ENCODE measurements at places on chromosomes 5 and 9. TPM values are rescaled to one million over a fixed set of nuclear protein-coding genes. Genes with fewer than 3 reads are reported as not detected.

- DNase-seq = no peak
Measured at GRCh38 chr9:129580211-129580915, 40.5 kb downstream of the C9orf50 start.

DNA sequence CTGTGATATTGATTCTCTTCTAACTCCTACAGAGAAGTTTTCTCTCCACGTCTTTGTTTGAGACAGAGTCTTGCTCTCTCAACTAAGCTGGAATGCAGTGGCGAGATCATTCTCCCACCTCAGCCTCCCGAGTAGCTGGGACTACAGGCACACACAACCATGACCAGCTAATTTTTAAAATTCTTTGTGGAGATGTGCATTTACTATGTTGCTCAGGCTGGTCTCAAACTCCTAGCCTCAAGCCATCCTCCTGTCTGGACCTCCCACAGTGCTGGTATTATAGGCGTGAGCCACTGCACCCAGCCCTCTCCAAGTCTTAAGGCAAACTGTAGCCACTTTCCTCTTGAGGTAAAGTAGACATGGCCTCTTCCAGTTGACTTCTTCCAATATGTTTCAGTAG lies 72.2 kb downstream of the SNX18 start:
- no peak for DNase-seq

DNA sequence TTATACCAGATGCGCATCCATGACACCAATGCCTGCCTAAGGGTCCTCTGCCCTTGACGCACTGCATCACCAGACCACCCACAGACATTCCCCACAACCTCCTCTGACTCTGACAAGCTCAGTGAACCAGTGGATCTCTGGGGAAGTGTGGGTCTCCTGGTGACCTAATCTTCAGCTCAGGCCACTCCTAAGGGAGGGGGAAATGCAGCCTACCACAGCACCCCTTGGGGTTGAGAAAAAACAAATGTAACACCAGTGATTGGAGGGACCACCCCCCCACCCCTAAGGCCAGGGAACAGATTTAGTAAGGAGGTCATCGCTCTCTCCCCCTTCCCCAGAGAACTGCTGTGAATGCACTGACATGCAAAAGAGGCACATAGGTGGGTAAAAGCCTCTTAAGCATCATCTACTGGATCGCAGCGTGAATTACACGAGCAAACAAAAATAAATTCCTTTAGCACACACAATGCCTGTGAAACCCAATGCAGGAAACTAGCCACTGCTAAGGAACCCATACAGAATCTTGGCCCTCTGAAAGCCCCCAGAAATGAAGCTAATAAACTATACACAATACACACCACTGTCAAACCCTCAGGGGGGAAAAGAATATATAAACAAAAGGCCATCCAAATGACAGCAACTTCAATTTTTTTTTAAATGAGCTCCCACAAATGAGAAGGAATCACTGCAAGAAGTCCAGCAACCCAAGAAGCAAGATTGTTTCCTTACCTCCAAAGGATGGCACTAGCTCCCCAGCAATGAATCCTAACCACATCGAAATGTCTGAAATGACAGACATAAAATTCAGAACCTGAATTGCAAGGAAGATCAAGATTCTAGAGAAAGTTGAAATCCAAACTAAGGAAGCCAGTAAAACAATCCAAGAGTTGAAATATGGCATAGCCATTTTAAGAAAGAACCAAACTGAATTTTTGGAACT lies 513.7 kb upstream of the PTGER4 start:
- DNase-seq = no peak

DNA sequence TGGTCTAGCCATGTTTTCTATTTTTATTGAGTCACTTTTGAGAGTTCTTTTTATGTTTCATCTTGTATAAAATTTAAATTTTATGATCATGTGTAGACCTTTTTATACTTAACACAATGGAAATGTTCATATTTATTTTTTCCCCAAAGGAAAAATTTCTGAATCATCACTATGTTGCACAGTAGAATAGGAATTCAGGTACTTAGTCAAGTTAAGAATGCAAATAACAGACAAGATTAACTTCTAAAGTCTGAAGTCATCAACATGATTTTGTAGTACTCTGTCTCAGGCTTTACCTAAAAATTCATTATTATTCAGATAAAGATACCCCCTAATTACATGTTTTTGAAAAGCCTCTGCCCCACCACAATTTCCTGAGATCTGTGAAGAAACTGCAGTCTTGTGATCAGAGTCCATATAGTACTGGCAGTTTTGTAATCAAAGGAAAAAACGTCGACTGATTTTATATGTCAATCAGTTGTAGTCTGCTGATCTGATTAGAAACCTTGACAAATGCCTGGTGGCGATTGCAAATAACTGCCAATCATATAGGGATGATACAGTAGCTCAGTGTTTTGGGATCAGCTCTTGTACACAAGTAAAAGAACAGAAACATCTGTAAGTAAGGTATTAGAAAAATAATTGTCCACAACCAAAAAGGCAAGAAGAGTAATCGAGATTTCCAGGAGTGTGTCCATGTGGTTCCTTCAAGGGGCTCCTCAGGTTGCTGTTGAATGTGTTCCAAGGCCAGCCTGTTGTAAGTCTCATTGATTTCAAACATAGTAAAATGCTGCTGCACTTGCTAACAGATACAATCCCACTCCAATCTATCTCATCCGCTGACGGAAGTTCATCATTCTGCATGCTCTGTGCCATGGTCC lies 352.4 kb downstream of the ARRDC3 start:
- DNase-seq = no peak

DNA sequence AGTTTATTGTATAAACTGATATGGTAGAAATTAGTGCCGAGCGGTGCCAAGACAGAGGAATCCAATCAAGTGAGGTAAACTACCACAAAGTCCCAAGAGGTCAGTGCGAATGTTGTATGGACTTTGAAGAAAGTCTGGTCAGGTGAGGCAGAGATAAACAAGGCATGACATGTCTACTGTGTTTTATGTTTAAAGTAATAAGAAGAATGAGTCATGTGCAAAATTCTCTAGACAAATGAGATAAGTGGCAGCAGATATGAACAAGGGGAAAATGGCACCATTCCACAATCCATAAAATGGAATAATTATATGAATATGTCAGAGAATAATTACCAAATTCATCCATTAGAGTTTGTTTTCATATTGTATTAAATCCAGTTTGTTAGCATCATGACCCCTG lies 364.1 kb upstream of the CCNH start:
- DNase-seq = no peak

DNA sequence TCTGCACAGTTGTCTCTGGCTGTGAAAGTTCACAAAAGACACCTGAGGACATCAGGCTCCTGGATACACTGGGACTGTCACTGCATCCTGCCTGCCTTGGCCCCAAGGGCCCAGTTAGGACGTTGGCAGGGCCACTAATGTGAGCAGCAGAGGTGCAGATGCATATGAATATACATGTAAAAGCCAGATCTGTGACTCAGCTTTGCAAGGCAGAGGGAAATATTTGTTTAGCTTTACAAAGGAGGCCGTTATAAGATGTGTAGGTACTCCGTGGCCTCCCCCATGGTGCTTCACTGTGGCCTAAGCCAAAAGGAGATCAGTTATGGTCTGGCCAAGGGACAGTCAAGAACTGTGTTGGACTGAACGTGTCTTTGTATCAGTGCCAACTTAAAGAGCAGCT lies 4.1 kb upstream of the C1QTNF3 start:
- DNase-seq = no peak

DNA sequence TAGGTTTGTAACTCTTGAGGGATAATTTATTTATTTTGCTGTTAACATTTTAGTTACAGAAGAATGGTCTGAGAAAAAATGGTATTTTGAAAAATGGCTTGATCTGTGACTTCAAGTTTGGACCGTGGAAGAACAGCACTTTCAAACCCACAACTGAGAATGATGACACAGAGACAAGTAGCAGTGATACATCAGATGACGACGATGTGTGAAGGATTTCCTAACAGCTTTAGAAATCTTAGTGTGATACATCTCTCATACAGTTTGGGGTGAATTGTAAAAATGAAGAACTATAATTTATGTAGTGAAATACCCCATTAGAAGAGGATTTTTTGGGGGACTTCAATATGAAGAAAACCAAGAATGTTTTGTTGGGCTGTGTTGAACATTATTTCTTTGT lies 88.7 kb downstream of the GPBP1 start:
- no peak for DNase-seq

- no peak for DNase-seq
Measured at GRCh38 chr9:130299785-130300615, 34.4 kb downstream of the HMCN2 start.

DNA sequence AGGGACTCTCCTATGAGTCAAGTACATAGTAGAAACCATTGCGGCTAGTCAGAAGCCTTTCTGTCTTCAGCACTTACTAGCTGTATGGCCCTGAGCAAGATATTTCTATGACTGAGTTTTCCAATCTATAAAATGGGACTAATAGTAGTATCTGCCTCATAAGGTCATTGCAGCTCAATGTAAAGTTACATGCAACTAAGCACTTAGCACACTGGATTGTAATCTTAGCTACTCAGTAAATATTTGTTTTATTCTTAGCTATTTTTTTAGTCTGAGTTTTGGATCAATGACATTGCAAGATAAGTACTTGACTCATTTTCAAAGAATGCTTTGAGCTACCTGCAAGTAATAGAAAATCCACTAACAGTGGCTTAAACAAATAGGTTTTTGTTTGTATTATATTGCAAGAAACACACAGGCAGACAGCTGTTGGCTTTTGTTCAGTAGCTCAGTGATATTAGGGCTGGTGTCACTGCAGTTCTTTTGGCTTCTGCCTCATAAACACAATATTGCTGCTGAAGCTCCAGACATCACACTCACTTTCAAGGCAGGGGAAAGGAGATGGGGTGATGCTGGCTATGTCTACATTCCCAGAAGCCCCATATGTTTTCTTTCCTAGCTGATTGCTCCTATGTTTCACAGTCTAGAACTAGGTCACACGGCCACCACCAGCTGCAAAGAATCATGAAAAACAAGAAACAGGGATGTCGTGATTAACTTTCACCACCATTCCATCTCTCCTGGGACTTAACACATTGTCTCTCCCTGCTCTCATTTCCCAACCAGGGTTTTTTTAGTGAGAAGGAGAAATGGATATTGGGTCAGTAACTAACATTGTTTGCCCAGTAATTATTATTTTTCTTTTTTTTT lies 26.9 kb upstream of the FAT2 start:
- no peak for DNase-seq

- DNase-seq = no peak
Measured at GRCh38 chr9:77827104-77827784, 179.1 kb upstream of the GNA14 start.

- DNase-seq = no peak
Measured at GRCh38 chr9:94931740-94932139, 205.2 kb downstream of the AOPEP start.

DNA sequence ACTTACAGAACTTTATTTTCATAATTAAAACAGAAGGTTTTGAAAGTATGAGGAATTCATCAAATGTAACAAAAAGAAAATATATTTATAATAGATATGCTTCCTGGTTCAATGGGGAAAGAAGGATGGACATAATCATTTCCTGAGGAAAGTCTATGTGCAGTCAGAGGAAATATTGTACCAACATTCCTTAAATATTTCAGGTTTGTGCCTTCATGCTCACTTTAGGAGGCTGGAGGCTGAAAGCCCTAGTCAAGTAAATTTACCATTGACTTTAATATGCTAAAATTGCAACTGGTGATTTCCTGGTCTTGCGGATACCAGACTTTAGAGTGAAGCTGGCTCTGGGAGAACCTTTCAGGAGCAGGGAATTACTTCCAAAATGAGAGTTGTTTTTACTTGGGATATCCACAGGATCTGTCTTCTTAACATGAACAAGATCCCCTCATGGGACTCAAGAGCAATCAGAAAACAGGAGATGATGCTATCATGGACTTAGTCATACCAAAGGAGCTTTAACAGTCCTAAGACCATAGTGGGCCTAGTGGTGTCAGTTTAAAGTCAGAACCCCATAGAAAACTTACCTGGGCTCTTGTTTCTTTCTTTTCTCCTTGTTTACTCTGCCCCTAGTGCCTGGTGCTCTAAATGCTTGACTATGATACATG lies 762.8 kb upstream of the GRAMD2B start:
- no peak for DNase-seq

GRCh38 chr9:121354141-121354540 lies 15.9 kb downstream of the STOM start:
- no peak for DNase-seq

- DNase-seq = no peak
Measured at GRCh38 chr5:61311056-61311610, 20.9 kb upstream of the ZSWIM6 start.

DNA sequence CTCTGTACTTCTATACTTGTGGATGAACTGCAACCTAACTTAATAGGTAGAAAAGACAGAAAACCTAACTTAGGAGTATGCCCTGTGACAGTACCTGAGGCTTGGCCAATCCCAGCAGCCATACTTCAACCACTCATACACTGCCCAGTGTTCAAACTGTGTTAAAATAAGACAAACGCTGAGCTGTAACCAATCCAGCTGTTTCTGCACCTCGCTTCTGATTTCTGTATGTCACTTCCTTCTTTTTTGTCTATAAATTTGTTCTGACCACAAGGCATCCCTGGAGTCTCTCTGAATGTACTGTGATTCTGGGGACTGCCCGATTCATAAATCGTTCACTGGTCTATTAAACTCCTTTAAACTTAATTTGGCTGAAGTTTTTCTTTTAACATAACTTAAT lies 41.4 kb downstream of the AUH start:
- no peak for DNase-seq

- no peak for DNase-seq
Measured at GRCh38 chr9:138022121-138022741, 144.6 kb downstream of the CACNA1B start.

- DNase-seq = no peak
Measured at GRCh38 chr9:94656200-94656599, 16.9 kb upstream of the FBP1 start.

DNA sequence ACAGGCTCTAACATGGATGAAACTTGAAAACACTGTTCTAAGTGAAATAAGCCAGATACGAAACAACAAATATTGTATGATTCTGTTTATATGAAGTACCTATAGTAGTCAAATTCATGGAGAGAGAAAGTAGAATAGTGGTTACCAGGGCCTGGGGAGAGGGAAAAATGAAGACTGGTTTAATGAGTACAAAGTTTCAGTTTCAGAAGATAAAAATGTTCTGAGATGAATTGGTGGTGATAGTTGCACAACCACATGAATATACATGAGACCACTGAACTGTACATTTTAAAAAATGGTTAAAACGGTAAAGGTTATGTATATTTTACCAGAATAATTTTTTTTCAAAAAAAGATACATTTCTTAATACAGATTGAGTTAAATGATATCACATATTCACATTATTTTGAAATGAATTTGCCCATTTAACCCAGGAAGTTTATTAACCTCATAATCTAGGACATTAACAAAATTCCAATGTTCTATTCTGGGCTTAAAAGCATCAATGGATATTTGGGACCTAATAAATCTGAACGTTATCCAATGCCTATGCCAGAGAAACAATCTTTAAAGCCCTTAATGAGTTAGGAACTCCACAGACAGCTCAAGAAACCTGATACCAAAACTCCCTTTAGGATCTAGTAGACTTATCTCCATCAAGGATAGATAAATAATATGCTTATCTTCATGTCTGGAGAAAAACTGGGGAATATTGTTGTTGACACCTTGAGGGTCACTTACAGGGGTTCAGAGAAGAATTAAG lies 521.3 kb downstream of the EFNA5 start:
- DNase-seq = no peak

Gene LCN2
- polyA plus RNA-seq = 1.2 TPM

Gene HTR4
- 1.1 TPM for polyA plus RNA-seq

Gene SPINK13
- 1.2 TPM for polyA plus RNA-seq

Gene ADAMTSL2
- polyA plus RNA-seq = 20.3 TPM

Gene RORB
- 0.06 TPM for polyA plus RNA-seq

Gene GAS1
- polyA plus RNA-seq = 25.6 TPM

Gene ZNF354B
- polyA plus RNA-seq = 31.1 TPM

Gene PHF19
- polyA plus RNA-seq = 45.2 TPM

Gene SPATA31C1
- not detected for polyA plus RNA-seq

Gene PRR7
- 0.91 TPM for polyA plus RNA-seq

Gene RASGEF1C
- polyA plus RNA-seq = 0.22 TPM

Gene PCDHGA11
- 3.3 TPM for polyA plus RNA-seq
